Chondrocyte (in vitro differentiated cells): ENCODE measurements at places on chromosomes 7 and 10. TPM values are rescaled to one million over a fixed set of nuclear protein-coding genes. Genes with fewer than 3 reads are reported as not detected.

C7orf33 gene
- not detected in 3 replicates for total RNA-seq

GNGT1 gene
- total RNA-seq = not detected in 3 replicates

CACNB2 gene
- 0.10 to 0.38 TPM (median 0.25 TPM) in 3 replicates for total RNA-seq

PRF1 gene
- not detected in 3 replicates for total RNA-seq

KCNMA1 gene
- total RNA-seq = 76.1 to 87.6 TPM (median 86.7 TPM) in 3 replicates

IFIT1B gene
- not detected in 3 replicates for total RNA-seq

HOXA9 gene
- total RNA-seq = not detected in 3 replicates

UNCX gene
- total RNA-seq = not detected in 3 replicates

ENTPD7 gene
- total RNA-seq = 28.8 to 32.3 TPM (median 29.5 TPM) in 3 replicates

TNS3 gene
- total RNA-seq = 320 to 433 TPM (median 426 TPM) in 3 replicates

FZD8 gene
- total RNA-seq = 86.9 to 163 TPM (median 89.5 TPM) in 3 replicates

KLF14 gene
- 0.10 TPM in 1 of 3 replicates, not detected in the others for total RNA-seq

PDK4 gene
- total RNA-seq = 1.9 to 8.6 TPM (median 7.3 TPM) in 3 replicates

LLCFC1 gene
- not detected in 3 replicates for total RNA-seq

PRSS2 gene
- not detected in 3 replicates for total RNA-seq
